CD4-positive, alpha-beta T cell treated with Interleukin-2 at 100 ng/mL for 4 hours (primary cell): ENCODE measurements at places on chromosomes 5 and 9.

DNA sequence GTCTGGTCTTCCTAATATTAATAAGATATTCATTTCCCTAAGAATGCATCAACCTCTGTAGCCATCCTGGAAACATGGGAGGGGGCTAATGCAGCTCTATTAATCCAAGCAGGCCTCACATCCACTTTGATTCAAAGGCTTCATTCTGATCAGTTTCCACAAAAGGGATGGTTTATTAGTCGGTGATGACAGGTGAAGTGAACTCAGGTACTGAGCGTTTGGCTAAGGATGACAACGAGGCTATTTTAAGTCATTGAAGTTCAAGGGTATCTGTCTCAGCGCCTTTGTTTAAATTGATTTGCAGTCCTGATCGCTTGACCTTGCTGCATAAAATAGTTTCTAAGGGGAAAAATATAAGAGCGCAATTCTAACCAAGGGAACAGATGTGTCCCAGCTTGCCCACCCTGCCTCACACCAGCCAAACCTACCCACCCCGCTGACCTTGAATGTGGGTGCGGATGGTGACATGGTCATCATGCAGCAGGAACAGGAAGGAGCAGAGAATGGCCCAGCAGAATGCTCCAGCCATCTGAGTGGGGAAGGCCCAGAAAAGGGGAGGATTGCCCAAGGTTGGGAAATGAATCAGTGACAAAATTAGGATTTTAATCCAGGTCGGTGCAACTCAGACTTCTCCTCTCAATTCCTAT, 70.5 kb upstream of the ZNF618 start:
- DNase-seq: no peak

GRCh38 chr9:103474156-103474555, 479.0 kb downstream of the CYLC2 start:
- DNase-seq: no peak

GRCh38 chr5:146400201-146400600, 46.9 kb upstream of the TCERG1 start:
- no peak for DNase-seq

DNA sequence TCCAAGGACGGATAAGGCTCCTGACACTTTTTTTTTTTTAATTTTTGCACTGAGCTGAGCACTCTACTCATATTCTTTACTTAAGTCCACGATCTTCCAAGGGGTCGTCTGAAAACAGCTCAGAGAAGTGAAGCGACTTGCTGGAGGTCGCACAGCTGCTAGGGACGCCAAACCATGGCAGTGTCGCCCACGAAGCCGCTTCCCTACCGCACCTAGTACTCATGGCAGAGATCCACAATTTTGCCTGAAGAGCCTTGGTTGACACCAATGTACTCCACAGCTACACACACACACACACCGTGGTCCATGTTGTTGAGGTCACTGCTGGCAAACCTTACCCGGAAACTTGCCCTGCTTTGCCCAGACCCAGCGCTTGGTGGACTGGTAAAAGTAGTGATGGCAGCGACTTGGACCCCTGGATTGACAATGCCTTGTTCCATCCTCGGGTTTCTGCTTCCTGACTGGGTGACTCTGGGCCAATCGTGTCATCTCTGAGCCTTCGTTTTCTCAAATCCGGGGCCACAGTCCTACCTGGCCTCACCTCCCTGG, 521 bp upstream of the SLIT3 start:
- no peak for DNase-seq

- DNase-seq: no peak
Observed at GRCh38 chr9:7461791-7462190, 337.8 kb downstream of the DMAC1 start.

DNA sequence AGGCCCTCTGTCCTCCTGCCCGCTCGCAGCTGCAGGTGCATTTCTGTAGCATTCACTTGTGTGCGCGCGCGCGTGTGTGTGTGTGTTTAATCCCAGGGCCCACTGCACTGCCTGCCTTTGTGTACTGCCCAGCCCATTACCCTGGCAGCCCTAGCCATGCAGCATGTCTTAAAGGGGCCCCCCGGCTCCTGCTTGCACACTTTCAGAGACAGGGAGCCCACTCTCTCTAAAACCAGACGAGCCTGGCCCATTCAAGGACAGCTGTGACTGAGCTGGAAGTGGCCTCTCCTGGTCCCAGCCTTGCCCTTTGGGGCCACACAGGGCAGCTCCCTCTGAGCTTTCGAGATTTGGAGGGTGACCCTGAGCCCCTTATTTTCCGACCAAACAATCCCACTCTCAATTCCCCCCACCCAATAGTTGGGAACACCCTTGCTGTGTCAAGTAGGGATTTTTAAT, 98.9 kb downstream of the DAB2IP start:
- no peak for DNase-seq

DNA sequence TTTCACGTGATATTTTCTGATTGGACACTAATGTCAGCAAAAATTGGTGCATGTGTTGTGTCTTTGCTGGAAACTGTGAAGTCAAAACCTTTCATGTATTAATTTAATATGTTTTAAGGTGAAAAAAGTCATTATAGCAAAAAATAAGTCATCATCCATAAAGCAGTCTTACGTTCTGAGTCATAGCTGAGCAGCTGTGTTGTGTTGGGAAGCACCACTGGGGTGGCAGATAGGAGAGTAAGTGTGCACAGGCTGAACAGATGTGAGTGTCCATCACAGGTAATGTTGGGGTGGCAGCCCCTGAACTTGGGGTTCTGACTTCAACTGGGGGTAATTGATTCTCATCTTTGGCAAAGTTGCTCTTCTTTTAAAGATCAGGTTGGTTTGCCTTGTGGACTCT, 156.8 kb downstream of the NXNL2 start:
- no peak for DNase-seq

- no peak for DNase-seq
Observed at GRCh38 chr9:126723807-126724172, 81.0 kb upstream of the ZBTB43 start.
